NCI-H774 (cell line): ENCODE measurements at places on chromosomes 16 and 17.

DNA sequence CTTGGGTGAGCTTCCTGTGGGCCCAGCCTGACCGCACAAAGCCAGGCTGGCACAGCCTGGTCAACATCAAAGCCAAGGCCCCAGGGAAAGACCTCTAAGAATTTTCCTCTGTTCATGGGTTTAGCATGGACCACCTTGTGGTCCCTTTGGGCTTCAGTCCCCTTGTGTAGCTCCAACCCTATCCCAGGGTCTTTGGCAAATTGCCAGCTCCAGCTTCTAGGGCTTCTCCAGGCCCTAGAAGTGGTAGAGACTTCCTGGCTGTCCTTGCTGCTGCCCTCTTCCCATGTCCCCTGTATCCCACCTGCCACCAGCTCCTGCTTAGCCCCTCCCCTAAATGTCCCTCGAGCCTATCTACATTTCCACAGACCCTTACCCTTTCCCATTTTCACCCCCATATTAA, 9.7 kb upstream of the ITGA3 start:
- DNase-seq, result no peak

DNA sequence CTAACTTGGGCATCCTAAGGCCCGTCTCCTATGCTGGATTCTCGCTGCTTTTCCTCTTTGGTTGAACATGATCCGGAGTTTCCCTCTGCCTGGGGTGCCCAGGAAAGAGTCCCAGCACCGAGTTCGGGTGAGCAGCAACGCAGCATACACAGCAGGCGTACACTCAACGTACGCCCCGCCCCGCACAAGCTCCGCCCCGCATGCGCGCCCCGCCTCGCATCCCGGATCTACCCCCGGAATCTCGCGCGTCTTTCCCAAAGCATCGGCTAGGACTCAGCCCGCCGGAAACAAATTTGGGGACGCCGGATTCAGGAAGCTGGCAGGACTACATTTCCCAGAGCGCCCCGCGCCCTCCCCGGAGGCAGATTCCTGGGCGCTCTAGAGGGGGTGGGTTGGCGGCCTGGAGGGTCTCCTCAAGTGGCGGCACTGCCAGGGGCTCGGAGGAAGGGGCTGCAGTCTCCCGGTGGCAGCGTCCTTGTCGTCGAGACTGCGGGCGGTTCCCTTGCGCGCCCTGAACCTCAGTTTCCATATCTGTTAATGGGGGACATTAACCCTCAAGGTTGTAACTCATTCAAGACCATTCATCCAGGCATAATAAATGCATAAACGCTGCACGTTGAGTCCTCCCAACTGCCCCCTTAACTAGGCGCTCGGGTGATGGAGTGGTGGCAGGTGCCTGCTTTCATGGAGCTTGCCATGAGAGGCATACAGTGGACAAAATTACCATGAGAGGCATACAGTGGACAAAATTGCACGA, 1.8 kb upstream of the ZNF500 start:
- DNase-seq, result peak; percentile 96

DNA sequence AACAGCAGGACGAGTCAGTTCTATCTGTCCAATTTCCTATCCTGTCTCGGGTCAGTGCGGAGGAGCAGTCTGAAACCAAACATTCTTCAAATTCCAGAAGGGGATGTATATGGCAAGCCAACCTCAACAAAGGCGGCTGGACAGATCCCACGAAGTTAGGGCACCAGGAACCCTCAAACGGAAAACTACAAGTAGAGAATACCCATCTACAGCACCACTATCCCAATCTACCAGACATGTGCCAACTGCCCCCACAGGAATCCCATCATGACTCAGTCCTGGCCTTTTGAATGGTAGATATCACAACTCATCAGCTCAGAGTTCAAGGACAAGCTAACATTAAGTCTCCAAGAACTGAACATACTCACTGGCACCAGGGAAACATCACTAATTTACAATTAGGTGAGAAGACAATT, 2.3 kb downstream of the NAT9 start:
- no peak for DNase-seq

DNA sequence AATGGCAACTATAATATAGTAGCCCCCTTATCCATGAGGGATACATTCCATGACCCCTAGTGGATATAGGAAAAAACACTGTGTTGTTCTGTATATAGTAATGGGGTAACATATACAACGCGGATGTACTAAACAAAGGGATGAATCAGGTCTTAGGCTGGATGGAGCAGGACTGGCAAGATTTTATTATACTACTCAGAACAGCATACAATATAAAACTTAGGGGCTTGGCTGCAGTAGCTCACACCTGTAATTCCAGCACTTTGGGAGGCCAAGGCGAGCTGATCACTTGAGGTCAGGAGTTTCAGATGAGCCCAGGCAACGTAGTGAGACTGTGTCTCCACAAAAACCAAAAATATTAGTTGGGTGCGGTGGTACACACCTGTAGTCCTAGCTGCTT, 26.8 kb downstream of the VMP1 start:
- no peak for DNase-seq

DNA sequence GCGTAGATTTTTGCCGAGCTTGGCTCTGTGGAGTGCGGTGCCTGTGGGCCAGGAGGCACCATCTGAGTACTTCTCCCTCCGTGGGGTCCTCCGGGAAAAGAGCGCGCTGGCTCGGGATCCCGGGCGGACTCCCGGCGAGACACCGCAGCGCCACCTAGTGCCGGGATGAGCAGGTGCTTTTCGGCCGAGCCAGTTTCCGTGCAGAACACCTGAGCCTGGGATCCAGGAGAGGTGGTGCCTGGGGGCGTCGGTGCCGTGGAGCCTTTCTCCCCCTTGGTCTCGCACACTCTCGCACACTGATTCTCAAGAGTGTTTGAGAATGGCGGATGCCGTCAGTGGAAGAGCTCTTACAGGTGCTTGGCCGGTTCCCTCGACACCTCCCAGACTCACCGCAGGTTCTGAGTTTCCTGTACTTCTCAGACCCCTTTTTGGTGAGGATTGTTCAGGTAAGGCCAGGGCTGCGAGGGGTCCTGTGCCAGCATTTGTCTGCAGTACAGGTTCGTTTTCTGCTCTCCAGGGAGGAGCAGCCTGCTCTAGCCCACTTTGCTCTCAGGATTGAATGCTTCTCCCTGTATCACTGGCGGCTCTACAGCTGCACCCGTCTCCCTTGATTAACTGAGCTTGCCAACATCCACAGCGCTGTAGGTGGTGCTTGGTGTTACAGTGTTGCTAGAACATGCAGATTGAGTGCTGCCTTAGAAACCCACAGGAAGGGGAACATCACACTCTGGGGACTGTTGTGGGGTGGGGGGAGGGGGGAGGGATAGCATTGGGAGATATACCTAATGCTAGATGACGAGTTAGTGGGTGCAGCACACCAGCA, 23.3 kb downstream of the TBCD start:
- DNase-seq, result peak; percentile 35

DNA sequence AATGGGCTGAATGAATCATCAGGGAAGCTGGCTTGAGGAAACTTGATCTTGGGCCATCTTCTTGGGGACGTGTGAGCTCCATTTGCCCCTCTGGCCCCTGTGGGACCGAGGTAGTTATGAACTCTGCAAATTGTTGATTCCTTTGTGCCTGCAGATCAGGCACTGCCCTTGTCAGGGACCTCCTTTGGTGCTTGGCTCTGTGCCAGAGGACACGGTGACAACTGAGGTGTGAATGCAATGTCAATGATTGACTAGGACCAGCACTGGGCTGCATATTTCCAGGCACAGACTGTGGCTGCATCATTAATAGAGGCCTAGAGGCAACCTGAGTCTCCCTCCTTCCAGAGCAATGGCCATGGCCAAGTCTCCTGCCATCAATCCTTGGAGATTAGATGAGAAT, 23.8 kb downstream of the PDILT start:
- DNase-seq, result no peak

DNA sequence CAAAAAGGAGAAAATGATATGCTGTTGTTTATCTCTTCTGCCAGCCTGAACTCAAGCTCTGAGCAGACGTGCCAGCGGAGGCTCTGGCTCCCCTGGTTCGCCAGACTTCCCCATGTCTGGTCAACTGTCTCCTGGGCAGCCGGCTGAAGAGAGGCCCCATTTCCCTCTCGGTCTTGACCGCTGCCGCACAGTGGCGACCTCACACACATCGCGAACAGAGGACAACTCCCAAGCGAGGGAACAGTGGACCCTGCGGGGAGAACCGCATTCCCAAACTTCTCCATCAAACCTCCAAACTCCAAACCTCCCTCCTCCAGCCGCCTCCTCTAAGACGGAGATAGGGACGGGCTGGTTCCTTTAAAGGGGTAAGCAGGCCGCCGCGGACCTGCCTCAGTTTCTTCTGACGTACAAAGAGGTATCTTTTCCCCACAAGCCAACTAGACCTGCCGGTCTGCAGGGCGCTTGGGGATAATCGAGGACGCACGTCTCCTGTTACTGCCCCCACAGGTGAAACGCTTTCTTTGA, 24.9 kb upstream of the RFFL start:
- peak; percentile 35 for DNase-seq
